ENCODE measurements at places on chromosomes 12 and 14.

- no peaks in the 10 kb centered on the region for H3K27me3 ChIP-seq
- H3K4me3 ChIP-seq, result no peak overlapping the region
- H3K27ac ChIP-seq, result no peak overlapping the region
Measured at GRCh38 chr14:101235335-101236103, 325.8 kb upstream of the DIO3 start.

GRCh38 chr12:16785953-16786352, 180.0 kb upstream of the LMO3 start:
- H3K36me3 ChIP-seq, result no peaks in the 10 kb centered on the region
- H3K27me3 ChIP-seq, result no peaks in the 10 kb centered on the region
- no peak overlapping the region for H3K4me3 ChIP-seq
- H3K4me1 ChIP-seq, result no peaks in the 10 kb centered on the region
- no peak for DNase-seq

DNA sequence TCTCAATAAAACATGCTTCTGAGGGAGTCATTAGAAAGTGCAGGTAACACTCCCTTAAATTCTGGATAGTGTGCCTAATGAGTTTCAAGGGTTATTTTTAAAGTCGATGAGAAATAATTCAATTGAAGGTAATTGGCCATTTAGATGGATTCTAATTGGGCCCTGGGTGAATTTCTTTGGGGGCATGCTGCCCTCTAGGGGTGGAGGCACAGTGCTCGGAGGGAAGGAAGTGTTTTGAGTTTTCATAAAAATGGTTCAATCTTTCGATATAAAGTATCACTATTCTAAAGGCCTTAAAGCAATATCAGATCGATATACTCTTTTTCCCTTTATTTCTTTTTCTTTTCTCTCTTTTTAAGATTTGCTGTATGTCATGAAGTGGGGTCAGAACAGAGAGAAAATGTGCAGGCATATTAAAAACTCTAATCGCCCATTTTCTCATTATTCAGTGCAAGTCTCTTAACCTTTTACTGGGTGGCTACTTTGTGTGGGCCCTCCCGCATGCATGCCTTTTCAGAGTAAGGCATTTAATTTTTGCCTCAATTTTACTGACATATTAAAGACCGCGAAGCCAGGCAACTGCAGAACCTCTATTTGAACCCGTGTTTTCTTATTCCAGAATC, 25.5 kb downstream of the NKX2-8 start:
- no peaks in the 10 kb centered on the region for H3K27me3 ChIP-seq
- no peak overlapping the region for H3K27ac ChIP-seq
- H3K36me3 ChIP-seq, result no peaks in the 10 kb centered on the region
- H3K4me3 ChIP-seq, result no peak overlapping the region
- no peak for DNase-seq

- DNase-seq, result no peak
- no peaks in the 10 kb centered on the region for H3K4me1 ChIP-seq
- H3K4me3 ChIP-seq, result peak overlapping the region; percentile 80
- H3K36me3 ChIP-seq, result no peaks in the 10 kb centered on the region
- H3K27me3 ChIP-seq, result no peaks in the 10 kb centered on the region
Measured at GRCh38 chr12:118103201-118103600, 610 bp downstream of the VSIG10 start.

GRCh38 chr12:103811791-103812190, 29.2 kb downstream of the NT5DC3 start:
- no peaks in the 10 kb centered on the region for H3K36me3 ChIP-seq
- no peak overlapping the region for H3K27ac ChIP-seq
- DNase-seq, result no peak
- no peaks in the 10 kb centered on the region for H3K27me3 ChIP-seq
- peaks cover 7% of the 10 kb centered on the region for H3K4me1 ChIP-seq

GRCh38 chr14:34003082-34003668, 52.3 kb upstream of the EGLN3 start:
- no peak overlapping the region for H3K4me3 ChIP-seq
- no peaks in the 10 kb centered on the region for H3K27me3 ChIP-seq
- DNase-seq, result no peak
- H3K36me3 ChIP-seq, result no peaks in the 10 kb centered on the region
- no peaks in the 10 kb centered on the region for H3K4me1 ChIP-seq

DNA sequence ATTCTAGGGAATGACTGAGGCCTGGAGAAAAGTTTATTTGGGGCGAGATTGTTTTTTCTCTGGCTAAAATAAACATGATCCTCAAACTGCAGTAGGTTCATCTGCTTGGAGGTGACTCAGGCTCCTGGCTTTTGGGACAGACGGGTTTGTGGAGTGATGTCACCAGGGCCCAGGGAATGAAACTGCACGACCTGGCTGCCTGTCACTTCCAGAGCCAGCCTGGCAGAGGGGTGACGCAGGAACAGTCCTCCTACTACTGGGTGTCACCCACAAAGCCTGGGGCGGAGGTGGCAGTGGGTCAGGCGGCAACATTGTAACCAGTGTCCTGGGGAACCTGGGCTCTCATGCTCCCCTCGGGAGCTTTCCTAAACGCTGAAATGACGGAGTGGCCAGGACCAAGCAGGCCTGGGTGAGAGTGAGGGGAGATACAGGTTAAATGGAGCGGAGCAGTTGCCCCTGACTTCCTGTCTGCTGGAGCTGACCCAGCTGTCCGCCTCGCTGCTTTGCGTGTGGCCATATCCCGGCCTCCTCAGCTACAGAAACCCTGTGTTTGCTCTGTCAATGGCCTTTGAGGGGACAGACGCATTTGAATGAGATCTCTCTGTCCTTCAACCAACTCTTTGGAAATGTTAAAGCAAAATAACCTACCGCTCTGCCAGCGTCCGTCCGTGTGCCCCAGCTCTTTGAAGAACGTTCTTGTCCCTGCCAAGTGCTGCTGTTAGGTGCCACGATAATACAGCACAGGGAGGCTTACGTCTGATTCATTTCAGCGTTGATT, 6.5 kb downstream of the HIP1R start:
- H3K27ac ChIP-seq, result no peak overlapping the region
- peak; percentile 71 for DNase-seq
- H3K27me3 ChIP-seq, result no peaks in the 10 kb centered on the region
- no peaks in the 10 kb centered on the region for H3K36me3 ChIP-seq
- no peak overlapping the region for H3K4me3 ChIP-seq

- H3K4me1 ChIP-seq, result no peaks in the 10 kb centered on the region
- H3K4me3 ChIP-seq, result no peak overlapping the region
- H3K27me3 ChIP-seq, result no peaks in the 10 kb centered on the region
- no peak for DNase-seq
- H3K36me3 ChIP-seq, result no peaks in the 10 kb centered on the region
Measured at GRCh38 chr12:49335118-49335954, 1.7 kb downstream of the C1QL4 start.

GRCh38 chr12:26940516-26941214, 2.4 kb downstream of the FGFR1OP2 start:
- H3K4me1 ChIP-seq, result no peaks in the 10 kb centered on the region
- H3K4me3 ChIP-seq, result no peak overlapping the region
- H3K27ac ChIP-seq, result no peak overlapping the region
- no peaks in the 10 kb centered on the region for H3K27me3 ChIP-seq
- no peaks in the 10 kb centered on the region for H3K36me3 ChIP-seq
- DNase-seq, result no peak

- no peaks in the 10 kb centered on the region for H3K36me3 ChIP-seq
- no peak for DNase-seq
- no peaks in the 10 kb centered on the region for H3K4me1 ChIP-seq
- no peak overlapping the region for H3K27ac ChIP-seq
Measured at GRCh38 chr12:132597333-132598316, 12.8 kb downstream of the LRCOL1 start.

DNA sequence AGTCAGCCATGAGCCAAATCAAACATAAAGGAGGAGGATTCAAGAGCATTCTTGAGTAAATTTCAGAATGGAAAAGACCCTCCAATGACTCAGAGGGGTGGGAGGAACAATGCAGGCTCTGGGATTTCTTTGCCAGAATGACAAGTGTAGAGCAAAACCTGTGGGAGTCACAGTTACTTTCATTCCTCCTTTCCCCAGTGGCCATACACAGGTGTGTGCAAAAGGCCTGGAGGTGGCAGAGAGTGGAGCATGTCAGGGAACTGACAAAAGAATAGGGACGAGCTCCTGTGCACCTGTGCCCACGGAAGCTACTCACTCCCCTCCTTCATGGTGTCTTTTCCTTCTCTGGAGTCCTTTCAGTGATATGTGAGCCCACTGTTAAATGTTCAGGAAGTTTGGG, 9.4 kb upstream of the CIPC start:
- H3K27ac ChIP-seq, result no peak overlapping the region
- H3K36me3 ChIP-seq, result no peaks in the 10 kb centered on the region
- no peak for DNase-seq
- H3K4me3 ChIP-seq, result no peak overlapping the region
- no peaks in the 10 kb centered on the region for H3K27me3 ChIP-seq
- no peaks in the 10 kb centered on the region for H3K4me1 ChIP-seq

DNA sequence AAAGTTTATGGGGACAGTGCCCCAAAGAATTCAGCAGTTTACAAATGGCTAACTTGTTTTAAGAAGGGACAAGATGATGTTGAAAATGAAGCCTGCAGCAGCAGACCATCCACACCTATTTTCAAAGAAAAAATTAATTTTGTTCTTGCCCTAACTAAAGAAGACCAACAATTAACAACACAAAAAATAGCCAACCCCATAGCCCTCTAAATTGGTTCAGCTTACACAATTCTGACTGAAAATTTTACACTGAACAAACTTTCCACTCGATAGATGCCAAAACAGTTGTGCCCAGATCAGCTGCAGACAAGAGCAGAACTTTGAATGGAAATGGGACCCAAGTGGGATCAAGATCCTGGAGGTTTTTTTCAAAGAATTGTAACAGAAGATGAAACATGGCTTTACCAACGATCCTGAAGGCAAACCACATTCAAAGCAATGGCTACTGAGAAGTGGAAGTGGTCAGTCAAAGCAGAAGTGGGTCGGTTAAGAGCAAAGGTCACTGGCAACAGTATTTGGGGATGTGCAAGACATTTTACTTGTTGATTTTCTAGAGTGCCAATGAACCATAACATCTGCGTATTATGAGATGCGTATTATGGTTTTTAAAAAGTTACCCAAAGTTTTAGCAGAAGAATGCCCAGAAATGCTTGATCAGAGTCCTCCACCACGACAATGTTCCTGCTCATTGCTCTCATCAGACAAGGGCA, 30.0 kb downstream of the SLC39A9 start:
- no peak overlapping the region for H3K27ac ChIP-seq
- H3K4me3 ChIP-seq, result no peak overlapping the region
- H3K27me3 ChIP-seq, result no peaks in the 10 kb centered on the region
- no peaks in the 10 kb centered on the region for H3K4me1 ChIP-seq

- H3K4me3 ChIP-seq, result no peak overlapping the region
- no peaks in the 10 kb centered on the region for H3K4me1 ChIP-seq
- no peaks in the 10 kb centered on the region for H3K36me3 ChIP-seq
- no peak for DNase-seq
- no peak overlapping the region for H3K27ac ChIP-seq
- H3K27me3 ChIP-seq, result no peaks in the 10 kb centered on the region
Measured at GRCh38 chr12:67710582-67710981, 62.0 kb downstream of the DYRK2 start.

GRCh38 chr12:64633940-64634337, 23.6 kb downstream of the RASSF3 start:
- no peaks in the 10 kb centered on the region for H3K36me3 ChIP-seq
- peak overlapping the region; percentile 68 for H3K27ac ChIP-seq
- no peak overlapping the region for H3K4me3 ChIP-seq
- DNase-seq, result peak; percentile 81

GRCh38 chr12:3205742-3206519, 128.8 kb downstream of the TSPAN9 start:
- peaks cover 2% of the 10 kb centered on the region for H3K4me1 ChIP-seq
- DNase-seq, result no peak
- no peaks in the 10 kb centered on the region for H3K27me3 ChIP-seq

- no peaks in the 10 kb centered on the region for H3K4me1 ChIP-seq
- no peak overlapping the region for H3K27ac ChIP-seq
- H3K27me3 ChIP-seq, result peaks cover 2% of the 10 kb centered on the region
- no peak for DNase-seq
- no peak overlapping the region for H3K4me3 ChIP-seq
Measured at GRCh38 chr12:48280572-48280971, 70.1 kb downstream of the ZNF641 start.

GRCh38 chr14:68145036-68145435, 325.5 kb downstream of the RAD51B start:
- no peaks in the 10 kb centered on the region for H3K36me3 ChIP-seq
- H3K4me1 ChIP-seq, result peaks cover 11% of the 10 kb centered on the region
- no peak for DNase-seq
- H3K4me3 ChIP-seq, result no peak overlapping the region

DNA sequence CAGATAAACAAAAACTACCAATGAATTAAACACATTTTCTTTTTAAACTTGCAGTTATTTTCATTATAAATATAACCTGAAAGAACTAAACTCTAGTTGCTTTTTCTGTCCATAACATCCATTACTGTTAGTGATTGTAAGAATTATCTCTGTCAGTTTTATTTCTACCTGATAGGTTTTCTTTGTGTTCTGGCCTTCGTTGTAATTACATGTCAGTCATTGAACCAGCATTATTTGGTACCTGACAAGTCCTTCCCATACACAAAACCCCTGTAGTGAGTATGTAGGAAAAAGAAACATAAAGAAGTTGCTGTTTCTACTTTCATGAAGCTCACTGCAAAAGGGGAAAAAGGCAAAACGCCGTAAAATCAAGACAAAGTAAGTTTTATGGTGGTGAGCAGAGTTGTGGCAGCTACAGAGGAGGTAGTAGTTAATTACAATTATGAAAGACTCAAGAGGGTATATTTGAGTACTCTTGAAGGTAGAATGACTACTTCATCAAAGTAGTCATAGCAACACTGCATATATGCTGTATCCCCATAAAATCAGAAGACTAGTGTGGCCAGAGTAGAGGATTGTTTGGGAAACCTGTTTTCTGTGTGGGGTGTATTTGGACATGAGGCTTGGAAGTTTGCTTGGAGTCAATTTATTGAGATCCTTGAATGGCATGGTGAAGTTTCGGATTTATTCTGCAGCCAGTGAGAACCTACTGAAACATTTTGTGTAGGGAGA, 102.8 kb downstream of the SLC5A8 start:
- H3K27ac ChIP-seq, result no peak overlapping the region
- no peaks in the 10 kb centered on the region for H3K27me3 ChIP-seq
- H3K4me1 ChIP-seq, result no peaks in the 10 kb centered on the region
- no peak for DNase-seq

GRCh38 chr12:57027805-57028153, 11.4 kb upstream of the TAC3 start:
- no peak overlapping the region for H3K27ac ChIP-seq
- H3K4me3 ChIP-seq, result no peak overlapping the region
- no peaks in the 10 kb centered on the region for H3K36me3 ChIP-seq
- DNase-seq, result no peak
- no peaks in the 10 kb centered on the region for H3K4me1 ChIP-seq

DNA sequence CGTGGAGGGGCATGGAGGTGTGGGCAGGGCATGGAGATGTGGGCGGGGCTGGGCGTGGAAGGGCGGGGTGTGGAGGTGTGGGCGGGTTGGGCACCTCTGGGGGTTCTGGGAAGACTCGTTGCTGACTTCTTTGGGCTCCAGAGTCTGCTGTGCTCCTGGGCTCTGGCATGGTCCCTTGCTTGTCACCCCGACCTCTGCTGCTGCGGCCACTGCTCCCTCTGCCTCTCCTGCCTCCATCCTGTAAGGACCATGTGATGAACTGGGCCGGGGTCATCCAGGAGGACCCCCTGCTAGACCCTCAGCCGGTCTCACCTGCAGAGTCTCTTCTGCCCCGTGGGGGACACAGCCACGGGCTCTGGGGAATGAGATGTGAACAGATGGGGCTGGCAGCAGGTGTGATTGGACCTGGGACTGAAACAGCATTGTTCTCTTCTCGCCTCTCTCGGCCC, 15.3 kb downstream of the NOC4L start:
- no peaks in the 10 kb centered on the region for H3K27me3 ChIP-seq
- peaks cover 2% of the 10 kb centered on the region for H3K36me3 ChIP-seq
- DNase-seq, result no peak
